ENCODE measurements at places on chromosomes 11 and 22.

GRCh38 chr11:66359662-66360087 lies 11.9 kb downstream of the SLC29A2 start:
- no peak for DNase-seq

DNA sequence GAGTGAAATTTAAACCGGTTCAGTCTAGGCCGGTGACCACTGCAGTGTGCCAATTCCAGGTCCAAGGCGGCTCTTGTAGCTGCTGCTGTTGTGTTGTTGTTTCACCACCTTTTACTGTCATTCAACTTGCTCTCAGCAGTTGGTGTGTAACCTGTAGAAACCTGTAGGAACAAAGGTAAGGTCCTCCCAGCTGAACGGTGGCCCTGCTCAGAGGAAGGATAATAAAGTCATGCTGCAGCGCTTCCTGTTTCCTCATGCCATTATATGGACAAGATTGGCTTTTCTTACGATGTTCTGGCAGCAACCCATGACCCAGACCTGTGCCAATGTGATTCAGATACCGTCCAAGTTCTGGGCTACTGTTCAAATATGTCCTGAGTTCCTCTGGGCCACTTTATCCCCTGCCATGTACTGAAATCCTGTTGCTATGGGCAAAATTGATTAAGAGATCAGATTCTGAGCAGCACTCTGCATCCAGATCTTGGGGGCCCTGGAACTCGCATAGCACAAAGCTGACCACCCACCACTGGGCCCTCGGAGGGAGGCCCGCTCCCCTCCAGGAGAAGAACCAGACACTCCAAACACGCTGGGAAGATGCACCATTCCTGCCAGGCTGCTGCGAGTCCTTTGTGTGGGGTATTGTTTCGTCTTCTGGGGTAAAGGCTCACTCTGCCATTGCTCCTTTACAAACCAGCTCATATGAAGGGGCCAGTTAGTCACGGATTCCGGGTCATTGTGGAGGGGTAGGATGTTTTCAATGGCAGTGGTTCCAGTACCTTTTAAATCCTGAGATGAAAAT lies 13.2 kb downstream of the FAM181B start:
- DNase-seq = no peak

DNA sequence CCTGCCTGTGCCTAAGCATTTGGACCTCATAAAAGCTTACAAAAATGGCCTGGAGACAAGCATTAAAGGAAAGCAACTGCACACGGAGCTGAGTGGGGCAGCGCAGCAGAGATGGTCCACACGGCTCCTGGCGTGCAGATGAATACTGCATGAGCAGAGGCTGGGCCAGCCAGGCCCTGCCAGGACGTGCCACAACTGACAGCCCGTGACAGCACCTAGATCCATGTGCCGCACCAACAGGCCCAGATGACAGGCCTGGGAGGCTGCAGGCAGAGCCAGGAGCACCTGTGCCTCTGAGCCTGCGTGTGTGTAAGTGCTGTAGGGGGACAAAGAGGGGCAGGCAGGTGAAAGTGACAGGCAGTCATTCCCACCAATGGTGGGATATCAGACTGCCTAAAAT lies 33.4 kb downstream of the MICAL3 start:
- DNase-seq = no peak

DNA sequence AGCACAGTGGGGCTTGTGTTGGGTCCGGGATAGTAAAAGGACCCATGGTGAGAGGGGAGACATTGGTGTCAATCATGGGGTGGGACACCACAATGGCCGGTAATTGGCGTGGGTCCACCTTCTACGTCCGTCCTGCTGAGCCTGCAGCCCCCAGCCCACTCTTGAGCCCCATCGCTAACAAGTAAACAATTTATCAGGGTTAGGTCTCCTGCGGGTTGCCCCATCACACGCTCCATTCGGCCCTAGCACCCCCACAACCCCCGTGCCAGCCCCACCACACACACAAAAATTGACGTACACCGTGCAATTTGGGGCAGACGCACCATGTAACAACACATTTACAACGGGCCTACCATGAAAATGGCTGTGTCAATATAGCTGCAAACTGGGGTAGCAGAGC lies 86.5 kb upstream of the HTATIP2 start:
- DNase-seq = no peak

- no peak for DNase-seq
Observed at GRCh38 chr11:72220696-72221363, 3.7 kb upstream of the INPPL1 start.

DNA sequence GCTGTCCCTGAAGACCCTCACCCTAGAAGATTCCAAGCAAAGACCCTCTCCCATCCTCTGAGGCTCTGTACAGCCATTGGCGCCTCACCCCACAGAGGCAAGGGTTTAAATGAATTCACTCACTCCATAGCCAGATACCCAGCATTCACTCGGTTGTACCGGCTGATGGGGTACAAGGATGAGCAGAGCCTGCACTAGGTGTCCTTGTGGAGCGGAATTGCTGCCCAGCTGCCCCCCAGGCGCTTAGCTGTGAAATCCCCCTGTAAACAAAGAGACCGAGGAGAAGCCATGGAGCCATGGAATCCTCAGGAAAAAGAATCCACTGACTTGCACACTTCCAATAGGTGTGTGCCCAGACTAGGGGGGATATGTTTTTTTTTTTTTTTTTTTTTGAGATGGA lies 117.3 kb downstream of the SHANK2 start:
- DNase-seq = no peak

- no peak for DNase-seq
Observed at GRCh38 chr11:101011881-101012280, 117.7 kb downstream of the PGR start.

Data from AG20443 (cell line).